ENCODE measurements at places on chromosomes 2 and 18.

DNA sequence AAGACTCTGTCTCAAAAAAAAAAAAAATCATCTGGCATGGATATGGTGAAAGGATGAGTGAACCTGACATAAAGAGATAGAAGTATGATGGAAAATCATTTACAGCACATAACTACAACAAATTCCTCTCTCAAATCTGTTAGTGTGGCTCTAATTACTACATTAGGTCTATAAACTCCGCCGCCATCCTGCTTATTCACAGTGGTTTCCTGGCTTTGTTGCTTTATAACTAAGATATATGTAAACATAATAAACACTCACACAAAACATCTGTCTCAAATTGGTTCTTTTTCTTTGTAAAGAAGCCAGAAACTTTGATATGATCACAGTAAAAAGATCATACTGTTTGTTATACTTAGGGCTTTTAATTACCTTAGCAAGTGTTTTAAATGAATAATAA lies 412.6 kb upstream of the FAM98A start:
- no peak for DNase-seq

- no peak for DNase-seq
These were observed 12.5 kb downstream of the HDLBP start for GRCh38 chr2:241302759-241303651.

DNA sequence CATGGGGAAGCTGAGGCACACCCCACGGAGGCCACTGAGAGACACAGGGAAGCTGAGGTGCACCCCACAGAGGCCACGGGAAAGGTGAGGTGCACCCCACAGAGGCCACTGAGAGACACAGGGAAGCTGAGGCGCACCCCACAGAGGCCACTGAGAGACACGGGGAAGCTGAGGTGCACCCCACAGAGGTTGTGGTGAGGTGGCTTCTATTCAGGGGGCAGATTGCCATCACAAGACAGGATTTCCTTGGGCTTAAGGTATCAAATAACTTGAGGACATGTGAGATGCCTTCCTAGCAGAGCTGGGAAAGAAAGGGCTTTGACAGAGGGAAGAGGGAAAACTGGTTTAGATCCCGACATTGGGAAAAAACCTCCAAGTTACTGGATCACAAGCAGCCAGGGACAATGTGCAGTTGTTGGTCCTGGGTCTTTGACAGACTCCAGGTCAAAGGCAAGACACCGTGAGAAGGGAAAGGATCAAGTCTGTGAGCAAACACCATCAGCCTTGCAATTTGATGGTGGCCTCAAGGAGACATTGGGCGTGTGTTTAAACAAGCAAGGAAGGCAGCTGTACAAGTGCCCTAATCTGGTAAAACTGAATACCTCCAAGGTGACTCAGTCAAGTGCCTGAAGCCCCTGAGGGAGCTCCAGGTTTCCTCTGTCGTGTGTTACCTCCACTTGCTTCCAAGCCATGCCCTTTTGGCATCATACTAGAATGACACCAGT lies 133.2 kb upstream of the EPAS1 start:
- DNase-seq: no peak

DNA sequence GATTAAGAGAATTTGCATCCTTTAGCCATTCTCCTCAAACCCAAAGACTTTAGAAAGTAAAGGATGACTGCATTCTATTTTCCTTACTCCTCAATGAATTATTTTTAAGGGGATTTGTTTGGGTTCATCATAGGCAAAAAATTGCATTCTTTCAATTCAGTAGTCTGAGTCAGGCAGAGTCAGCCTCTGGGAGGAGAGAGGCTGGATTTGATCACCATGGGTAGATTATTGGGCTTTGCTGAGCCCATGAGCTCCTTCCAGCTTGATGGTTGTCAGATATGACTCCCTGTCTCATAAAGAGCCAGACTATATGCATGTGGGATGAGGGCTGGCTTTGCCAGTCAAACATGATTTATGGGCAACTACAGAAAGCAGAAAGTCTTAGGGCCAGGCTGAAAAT lies 101.2 kb downstream of the KCNS3 start:
- no peak for DNase-seq

- DNase-seq: no peak
These were observed 1137.4 kb upstream of the FAM98A start for GRCh38 chr2:34736482-34736881.

- DNase-seq: no peak
These were observed 10.7 kb upstream of the PAPOLG start for GRCh38 chr2:60745330-60745729.

- DNase-seq: no peak
These were observed 54.3 kb downstream of the ST3GAL5 start for GRCh38 chr2:85834466-85834865.

DNA sequence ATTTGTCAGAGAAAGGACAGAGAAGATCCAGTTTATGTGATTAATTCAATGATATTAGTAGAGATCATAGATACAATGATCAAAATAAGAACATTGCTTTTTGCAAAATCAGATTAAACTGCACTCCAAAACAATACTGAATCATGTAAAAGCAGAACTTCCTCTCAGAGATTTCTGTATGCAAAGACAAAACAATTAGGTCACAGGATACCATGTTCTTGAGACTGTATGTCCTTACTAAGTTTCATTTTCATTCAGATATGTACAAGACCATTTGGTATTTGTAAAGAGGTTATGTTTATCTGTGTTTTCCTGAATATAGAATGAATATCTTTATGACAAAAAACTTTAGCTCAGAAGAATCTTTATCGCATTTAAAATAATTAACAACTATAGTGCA lies 161.8 kb downstream of the DLGAP1 start:
- DNase-seq: no peak

DNA sequence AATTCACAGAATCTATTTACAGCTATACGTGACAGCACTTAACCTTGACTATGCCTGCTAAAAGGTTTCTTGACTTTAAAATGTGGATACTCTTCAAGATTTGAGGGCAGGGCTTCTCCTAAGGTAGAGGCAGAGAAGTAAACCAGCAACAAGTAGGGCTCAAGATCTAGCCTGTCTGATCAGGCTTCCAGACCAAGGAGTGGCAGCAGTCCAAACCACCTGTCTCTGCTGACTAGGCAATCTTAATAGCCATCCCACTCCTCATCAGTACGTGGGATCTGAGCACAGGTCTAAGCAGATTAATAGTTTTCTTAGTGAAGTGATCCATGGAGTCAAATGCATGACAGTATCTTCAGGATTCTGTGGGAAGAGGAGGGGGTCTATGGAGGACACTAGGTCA lies 100.4 kb downstream of the GPD2 start:
- DNase-seq: no peak

- no peak for DNase-seq
These were observed 6.5 kb upstream of the LGALSL start for GRCh38 chr2:64447317-64448040.

GRCh38 chr18:35337286-35337685 lies 6.9 kb downstream of the ZNF24 start:
- DNase-seq: no peak

DNA sequence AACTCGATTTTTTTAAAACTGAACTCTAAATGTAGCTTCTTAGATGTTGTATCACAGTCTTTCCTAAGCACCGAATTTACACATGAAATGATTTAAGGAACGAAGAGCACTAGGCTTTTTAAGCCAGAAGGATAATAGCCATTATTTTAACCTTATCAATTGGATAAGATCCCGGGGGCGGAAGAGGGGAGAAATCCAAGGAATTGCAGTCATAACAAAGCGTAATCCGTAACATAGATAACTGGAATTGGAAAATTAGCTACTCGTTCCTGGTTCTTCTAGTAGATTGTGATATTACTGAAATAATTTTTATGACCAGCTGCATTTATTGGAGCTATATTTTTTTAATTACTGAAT lies 988 bp upstream of the KANSL1L start:
- DNase-seq: no peak

- DNase-seq: no peak
These were observed 22.7 kb downstream of the RPRM start for GRCh38 chr2:153455861-153456260.

DNA sequence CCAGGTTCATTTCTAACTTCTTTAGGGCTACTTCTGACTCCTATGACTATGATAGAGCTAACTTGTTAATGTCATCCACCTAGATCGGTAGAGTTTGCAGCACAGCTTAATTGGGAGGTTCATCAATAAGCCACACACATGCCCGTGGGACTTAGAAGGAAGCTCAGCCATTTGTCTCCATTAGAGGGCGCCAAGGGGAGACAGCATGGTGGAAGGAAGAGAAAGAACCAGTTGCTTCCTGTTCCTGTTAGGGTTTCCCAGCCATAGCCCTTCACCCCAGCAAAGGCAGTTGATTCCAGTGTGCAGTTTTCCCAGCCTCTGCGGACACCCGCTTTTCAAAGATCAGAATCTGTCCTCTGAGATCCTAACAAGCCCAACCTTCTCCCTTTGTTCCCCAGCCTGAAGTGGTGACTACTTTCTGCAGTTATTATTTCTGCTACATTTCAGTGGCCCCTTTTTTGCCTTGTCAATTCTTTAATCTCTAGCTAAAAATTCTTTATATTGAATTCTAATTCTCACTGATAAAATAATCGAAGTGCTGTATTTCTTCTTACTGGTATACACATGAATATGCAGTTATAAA lies 30.3 kb downstream of the MAIP1 start:
- DNase-seq: no peak

GRCh38 chr2:227853765-227854271 lies 17.6 kb upstream of the DAW1 start:
- no peak for DNase-seq

- no peak for DNase-seq
These were observed 26.1 kb downstream of the KCTD18 start for GRCh38 chr2:200483729-200484198.

DNA sequence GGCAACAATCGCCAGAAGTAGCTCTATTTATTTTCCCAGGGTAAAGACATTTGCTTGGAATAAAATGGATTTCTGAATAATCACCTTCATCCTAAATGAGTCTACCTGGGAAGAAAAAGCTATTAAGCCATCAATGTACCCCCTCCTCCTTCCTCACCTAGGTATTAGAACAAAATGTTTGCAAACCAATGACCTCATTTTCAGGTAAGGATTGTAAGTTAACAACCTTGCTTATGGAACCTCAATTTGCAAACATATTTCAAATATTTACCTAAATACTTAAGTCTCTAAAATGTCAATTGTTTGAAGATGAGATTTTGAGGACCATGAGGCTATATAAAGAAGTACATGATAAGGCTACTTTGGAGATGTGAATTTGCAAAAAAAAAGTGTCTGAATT lies 43.9 kb downstream of the CAVIN2 start:
- DNase-seq: no peak

GRCh38 chr18:76572518-76573247 lies 77.6 kb upstream of the ZNF516 start:
- DNase-seq: no peak

DNA sequence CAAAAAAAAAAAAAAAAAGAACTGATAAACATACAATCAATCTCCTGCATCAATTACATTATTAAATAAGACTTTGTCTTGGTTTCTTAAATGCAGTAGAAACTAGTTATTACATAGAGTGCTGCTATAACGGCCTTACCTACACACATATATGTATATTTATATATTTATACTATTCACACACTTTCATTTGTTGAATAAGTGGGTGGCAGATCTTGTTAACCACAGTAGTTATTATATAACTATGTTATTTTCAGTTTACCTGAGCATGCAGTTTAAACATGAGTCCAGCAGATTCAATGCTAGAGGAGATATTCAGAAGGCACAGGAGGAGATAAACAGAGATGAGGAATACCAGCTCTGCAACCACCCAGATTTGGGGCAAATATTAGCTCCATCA lies 81.5 kb upstream of the CD226 start:
- DNase-seq: no peak
